Body of pancreas (tissue), 4 donors: ENCODE measurements at places on chromosomes 7 and 10.

- DNase-seq: no peak
Measured at GRCh38 chr7:151726652-151727578, 150.0 kb downstream of the PRKAG2 start.

DNA sequence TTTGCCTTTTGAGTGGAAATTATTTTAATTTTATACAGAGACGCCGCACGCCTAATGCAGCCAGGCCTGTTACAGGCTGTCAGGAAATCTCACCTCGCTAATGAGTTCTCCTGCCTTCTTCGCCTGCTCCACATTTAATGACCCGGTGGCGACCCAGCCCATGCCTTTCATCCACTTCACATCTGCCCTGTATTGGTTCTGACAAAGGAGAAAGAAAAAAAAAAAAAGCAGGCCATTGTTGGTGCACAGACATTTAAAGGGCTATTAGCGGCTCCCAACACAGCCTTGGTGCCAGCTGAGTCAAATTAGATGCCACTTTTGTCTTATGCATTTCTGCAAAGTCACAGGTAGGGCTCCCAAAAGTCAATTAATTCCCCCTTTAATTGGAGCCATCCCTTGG lies 43.3 kb downstream of the NRAP start:
- DNase-seq: no peak

DNA sequence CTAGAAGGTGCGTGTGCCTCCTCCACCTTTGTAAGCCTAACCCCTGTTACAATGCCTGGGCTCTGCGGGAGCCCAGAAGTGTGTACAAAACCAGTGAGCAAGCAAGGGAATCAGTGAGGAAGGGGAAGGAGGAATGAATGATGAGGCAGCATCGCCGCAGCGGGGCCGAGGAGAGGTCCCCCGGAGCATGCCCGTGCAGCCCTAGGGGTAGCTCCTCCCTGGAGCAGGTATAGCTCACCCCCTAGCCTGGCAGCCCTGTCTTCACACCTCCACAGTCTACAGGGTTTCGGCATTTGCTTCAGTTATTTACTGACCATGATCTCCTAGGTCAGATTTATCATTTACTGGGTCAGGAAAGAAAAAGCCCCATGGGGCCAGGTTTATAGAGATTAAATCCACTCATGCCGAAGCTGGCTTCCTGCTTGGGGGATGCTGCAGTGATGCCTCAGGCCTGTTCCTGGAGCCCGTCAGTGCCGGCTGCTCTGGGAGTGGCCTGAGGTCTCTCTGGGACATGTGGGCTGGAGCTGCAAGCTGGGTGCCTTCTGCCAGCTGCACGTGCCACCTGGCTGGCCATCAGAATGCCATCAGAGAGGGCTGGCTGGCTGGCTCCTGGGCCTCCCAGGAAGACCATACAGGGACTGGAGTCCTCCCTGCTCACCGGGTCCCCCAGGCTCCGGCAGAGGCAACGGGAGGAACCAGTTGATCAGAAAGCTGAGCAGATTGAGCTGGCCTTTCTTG lies 138.9 kb downstream of the GRK5 start:
- DNase-seq: no peak

DNA sequence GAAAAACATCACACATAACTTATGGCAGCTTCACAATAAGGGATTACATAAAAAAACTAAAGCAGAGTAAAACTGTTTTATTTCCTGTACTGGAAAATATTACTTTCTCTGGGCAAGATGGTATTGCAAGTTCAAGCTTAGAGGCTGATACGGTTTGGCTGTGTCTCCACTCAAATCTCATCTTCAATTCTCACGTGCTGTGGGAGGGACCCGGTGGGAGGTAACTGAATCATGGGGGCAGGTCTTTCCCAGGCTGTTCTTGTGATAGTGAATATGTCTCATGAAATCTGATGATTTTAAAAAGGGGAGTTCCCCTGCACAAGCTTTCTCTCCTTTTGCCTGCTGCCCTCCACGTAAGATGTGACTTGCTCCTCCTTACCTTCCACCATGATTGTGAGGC lies 5.1 kb upstream of the LRRC27 start:
- no peak for DNase-seq

GRCh38 chr7:153887749-153888569 lies 164.2 kb upstream of the DPP6 start:
- DNase-seq: peak; percentile 9

DNA sequence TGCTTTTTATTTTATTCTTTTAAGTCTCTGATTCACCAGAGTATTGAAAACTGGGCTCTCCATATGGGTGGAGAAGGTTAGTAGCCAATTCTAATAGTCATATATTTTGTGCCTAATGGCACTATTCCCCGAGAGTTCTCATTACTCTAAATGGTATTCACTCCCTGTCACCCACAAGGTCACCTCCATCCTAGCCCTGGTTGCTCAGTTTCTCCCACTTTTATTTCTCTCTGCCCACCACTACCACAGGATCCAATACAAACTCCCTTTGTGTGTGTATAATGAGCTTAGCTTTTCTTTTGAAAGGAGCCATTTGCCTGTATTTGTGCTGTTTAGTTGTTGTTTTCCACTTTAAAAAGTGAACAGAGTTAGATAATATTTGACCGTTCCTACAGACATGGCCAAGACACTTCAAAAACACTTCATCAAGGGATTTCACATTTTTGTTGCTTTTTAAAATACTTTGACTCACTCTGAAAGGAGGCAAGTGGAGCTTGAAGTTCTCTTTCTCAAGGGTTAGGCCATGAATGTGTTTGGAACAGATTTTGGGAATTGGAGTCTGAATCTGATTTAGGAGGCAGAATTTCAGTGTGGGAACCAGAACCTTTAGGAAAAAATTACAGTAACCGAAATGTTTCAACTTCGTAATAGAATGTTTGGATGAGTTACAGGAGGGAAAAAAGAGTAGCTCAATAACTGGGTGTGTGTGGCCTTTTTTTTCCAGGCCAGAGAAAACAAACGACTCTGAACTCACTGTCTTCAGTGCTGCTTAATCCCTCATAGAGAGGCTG lies 321.3 kb downstream of the BICC1 start:
- DNase-seq: no peak

DNA sequence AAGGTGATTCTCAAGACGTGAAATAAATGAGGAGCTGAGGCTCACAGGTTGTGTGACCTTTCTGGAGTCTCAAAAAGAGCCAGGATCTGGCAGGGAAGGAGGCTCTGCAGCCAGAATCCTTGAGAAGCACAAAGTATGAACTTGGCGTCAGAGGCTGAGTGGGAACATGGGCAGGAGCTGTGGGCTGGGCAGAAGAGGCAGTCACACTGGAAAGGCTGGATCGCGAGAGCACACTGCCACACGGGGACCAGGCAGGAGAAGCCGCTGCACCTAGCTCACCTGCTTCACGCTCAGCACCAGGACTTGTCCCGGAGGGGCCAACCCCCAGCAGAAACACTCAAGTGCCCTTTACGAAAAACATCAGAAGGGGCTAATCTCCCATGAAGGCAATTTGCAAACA lies 535.0 kb downstream of the TNS3 start:
- DNase-seq: no peak

DNA sequence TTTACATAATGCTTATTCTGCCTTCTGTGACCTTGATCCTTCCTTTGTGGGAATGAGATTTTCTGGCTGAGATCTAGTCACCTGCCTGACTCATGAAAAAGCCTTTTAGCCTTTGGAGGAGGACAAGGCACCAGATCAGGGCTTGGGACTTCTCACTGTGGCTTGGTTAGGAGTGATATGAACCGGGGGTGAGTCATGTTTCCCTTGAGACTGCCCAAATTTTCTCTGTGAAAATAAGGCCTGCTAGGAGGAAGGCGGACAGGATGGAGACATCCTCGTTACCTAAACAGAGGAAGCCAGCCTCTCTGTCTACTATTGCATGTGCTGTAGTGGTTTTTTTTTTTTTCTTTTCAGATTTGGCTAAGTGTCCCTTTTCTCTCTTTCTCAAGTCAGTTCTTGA lies 57.8 kb downstream of the EVX1 start:
- DNase-seq: no peak

- no peak for DNase-seq
Measured at GRCh38 chr7:36765605-36766004, 41.3 kb upstream of the AOAH start.

- DNase-seq: peak; percentile 65
Measured at GRCh38 chr7:43764039-43764761, 5.7 kb downstream of the BLVRA start.

DNA sequence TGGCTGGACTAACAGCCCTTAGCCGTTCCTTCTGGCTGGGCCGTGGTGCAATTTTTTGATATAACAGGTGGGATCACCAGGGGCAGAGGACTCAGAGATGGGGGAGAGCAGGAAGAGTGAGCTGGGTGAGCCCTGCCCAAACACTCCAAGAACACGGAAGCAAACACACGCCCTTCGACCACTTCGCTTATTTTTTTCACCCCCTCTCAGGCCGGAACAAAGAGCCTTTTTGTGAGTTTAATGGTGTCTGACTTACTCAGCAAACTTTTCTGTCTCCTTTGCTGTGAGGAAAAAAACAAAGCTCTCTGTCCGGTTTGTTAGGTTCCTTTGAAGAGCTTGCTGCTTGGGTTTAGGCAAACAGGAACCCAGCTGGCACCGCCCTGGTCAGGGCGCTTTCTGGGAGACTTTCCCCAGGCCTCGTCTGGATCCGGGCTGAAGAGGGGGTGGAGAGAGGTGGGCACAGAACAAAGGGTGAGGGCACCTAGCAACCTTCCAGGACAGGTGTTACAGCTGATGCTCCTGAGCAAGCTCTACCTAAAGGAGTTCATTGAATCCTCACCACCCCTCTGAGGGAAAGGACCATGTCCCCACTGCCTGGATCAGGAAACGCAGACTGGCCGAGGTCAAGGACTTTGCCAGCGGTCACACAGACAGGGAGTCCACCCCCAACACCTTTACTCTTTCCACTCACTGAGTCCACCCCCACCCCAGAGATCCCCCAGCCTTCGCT lies 23.3 kb downstream of the CALML3 start:
- peak; percentile 47 for DNase-seq
